ENCODE measurements at places on chromosomes 6 and 20. TPM values are rescaled to one million over a fixed set of nuclear protein-coding genes. Genes with fewer than 3 reads are reported as not detected.

RAET1E gene
- polyA plus RNA-seq = not detected

GJA10 gene
- polyA plus RNA-seq = not detected

PLCB4 gene
- not detected for polyA plus RNA-seq

ULBP3 gene
- polyA plus RNA-seq = 0.22 TPM

PNPLA1 gene
- polyA plus RNA-seq = not detected

CLIC5 gene
- polyA plus RNA-seq = 0.37 TPM

PRDM1 gene
- polyA plus RNA-seq = 8.4 TPM

BEND6 gene
- polyA plus RNA-seq = not detected

LY6G6C gene
- polyA plus RNA-seq = 0.13 TPM

LCA5 gene
- polyA plus RNA-seq = 0.12 TPM

GFOD1 gene
- polyA plus RNA-seq = 10.4 TPM

MMP24 gene
- polyA plus RNA-seq = not detected

SLC22A2 gene
- polyA plus RNA-seq = not detected

EMILIN3 gene
- polyA plus RNA-seq = not detected

FOXS1 gene
- polyA plus RNA-seq = not detected

FILIP1 gene
- polyA plus RNA-seq = not detected

C20orf204 gene
- 0.39 TPM for polyA plus RNA-seq

SUMO4 gene
- 0.22 TPM for polyA plus RNA-seq

LY6G6D gene
- not detected for polyA plus RNA-seq

MACROD2 gene
- 6.7 TPM for polyA plus RNA-seq

SEC63 gene
- polyA plus RNA-seq = 27.3 TPM

UNC93A gene
- polyA plus RNA-seq = not detected

PRL gene
- polyA plus RNA-seq = not detected

ZC2HC1B gene
- 0.36 TPM for polyA plus RNA-seq

PBOV1 gene
- not detected for polyA plus RNA-seq

SESN1 gene
- 28.6 TPM for polyA plus RNA-seq

DCDC2 gene
- not detected for polyA plus RNA-seq

GABRR2 gene
- polyA plus RNA-seq = 7.8 TPM

VWA7 gene
- 6.0 TPM for polyA plus RNA-seq

CCDC167 gene
- 23.4 TPM for polyA plus RNA-seq

NR2E1 gene
- not detected for polyA plus RNA-seq

KCNK16 gene
- polyA plus RNA-seq = not detected

ZBTB46 gene
- polyA plus RNA-seq = 0.16 TPM

PANK2 gene
- polyA plus RNA-seq = 17.9 TPM

BTN1A1 gene
- 0.22 TPM for polyA plus RNA-seq

SERINC3 gene
- polyA plus RNA-seq = 31.4 TPM

MAN1A1 gene
- 5.1 TPM for polyA plus RNA-seq

MATN4 gene
- not detected for polyA plus RNA-seq

NINL gene
- polyA plus RNA-seq = 2.0 TPM

MCCD1 gene
- polyA plus RNA-seq = not detected

ARMH2 gene
- 0.43 TPM for polyA plus RNA-seq

RIPOR3 gene
- not detected for polyA plus RNA-seq

MTFR2 gene
- 2.0 TPM for polyA plus RNA-seq

SLC22A23 gene
- 0.30 TPM for polyA plus RNA-seq

ARFGEF3 gene
- not detected for polyA plus RNA-seq

BICRAL gene
- 17.5 TPM for polyA plus RNA-seq

PERP gene
- polyA plus RNA-seq = 0.29 TPM

DPM1 gene
- 13.4 TPM for polyA plus RNA-seq

DYNLT2 gene
- 3.6 TPM for polyA plus RNA-seq

EBF4 gene
- 0.81 TPM for polyA plus RNA-seq

Measured in B cell (primary cell).